Activated CD4-positive, alpha-beta T cell treated with anti-CD3 and anti-CD28 coated beads, Interleukin-2, Interleukin-4, amounts not matched to agents 100 ng/mL and 50 ng/mL, durations not matched to agents 16 hours and 8 hours (primary cell): ENCODE measurements at places on chromosomes 12 and 14.

DNA sequence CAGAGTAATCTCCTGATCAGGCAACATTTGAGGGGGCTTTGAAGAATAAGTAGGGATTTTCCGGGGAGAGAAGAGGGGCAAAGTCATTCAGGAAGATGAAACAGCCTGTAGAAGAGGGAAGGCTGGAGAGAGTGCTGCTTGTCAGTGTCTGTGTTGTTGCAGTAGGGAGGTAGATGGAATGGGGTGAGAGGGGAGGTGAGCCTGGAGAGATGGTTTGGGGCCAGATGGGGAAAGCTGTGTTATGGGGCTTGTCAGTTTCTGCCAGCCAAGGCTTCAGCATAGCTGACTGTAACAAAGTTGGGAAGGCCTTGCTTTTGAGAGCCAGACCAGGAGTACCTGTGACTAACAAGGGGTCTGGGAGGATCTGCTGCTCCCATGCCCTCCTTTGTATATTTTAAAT is 18.0 kb downstream of the BICD1 start:
- DNase-seq = no peak

GRCh38 chr12:110649341-110649847 is 35.5 kb downstream of the TCTN1 start:
- no peak for DNase-seq

DNA sequence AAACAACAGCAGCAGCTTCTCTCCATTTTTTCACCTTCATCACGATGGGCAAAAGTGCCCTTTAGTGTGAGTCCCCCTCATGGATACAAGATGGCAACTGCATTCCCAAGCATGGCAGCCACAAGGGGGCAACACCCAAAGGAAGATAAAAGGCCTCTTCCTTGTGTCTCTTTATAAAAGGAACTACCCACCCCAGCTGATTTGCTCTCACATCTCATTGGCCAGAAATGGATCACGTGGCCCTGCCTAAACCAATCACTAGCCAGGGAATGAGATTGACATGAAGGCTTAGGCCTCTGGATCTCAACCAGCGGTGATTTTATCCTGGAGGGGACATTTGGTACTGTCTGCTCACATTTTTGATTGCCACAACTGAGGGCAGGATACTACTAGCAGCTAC is 21.9 kb upstream of the IFT81 start:
- DNase-seq = peak; percentile 39

DNA sequence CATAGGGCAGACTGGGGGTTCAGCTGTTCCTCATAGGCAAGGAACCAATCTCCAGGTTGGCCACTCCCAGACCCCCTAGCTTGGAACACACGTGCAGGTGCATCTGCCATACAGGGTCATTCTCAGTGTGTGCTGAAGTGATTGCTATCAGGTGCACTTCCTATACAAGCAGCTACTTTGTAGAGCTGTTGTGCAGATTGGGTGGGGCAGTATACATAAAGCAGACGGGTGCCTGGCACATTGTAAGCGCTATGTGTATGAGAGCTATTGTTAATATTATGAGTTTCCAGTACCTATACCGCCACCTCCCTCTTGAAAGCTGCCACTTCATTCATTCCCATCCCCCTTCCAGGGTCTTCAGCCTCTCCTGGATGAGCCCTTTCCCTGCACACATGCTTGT is 17.3 kb downstream of the IRF2BPL start:
- no peak for DNase-seq
